ENCODE measurements at places on chromosomes 16 and 17.

GRCh38 chr16:65111306-65111705 lies 10.6 kb downstream of the CDH11 start:
- DNase-seq, result no peak

DNA sequence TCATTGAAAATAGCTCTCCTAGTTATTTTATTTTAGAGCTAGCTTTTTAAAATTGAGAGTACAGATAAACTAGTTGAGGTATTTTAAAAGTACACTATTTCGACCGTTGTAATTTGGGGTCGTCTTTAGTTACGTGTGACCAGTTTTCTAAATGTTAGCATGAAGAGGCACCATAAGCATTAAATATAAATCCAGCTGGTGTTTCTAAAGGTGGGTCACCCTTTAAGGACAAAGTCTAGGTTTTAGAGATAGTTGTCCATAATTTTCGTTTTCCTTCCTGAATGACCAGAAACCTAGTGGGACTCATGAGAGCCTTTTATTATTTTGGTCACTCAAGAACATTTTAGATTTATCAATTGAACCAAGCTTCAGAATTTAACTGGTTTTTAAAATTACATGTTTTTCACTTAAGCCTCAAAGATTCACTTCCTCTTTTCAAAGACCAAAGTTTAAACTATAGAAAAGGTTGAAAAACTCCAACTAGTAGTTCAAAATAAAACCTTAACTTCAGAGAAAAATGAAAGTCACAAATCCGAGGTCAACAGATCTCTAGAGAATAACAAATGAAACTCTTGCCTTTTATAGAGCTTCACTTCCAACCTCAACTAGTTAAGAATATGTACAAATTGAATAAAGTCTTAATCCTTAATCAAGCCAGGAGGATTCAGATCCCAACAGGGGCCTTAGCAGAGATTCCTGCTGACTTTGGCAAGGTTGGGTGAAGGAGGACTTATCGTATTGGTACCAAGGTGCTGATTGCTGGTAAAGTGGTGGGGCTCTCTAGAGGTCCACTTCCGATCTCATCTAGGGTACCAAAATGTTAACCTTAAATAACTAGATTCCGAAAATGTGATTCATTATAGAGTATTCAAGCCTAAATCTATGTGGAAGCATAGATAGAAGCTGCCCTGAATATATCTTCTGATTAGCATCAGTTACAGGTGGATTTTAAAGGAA lies 32.5 kb downstream of the PHKB start:
- DNase-seq, result no peak

DNA sequence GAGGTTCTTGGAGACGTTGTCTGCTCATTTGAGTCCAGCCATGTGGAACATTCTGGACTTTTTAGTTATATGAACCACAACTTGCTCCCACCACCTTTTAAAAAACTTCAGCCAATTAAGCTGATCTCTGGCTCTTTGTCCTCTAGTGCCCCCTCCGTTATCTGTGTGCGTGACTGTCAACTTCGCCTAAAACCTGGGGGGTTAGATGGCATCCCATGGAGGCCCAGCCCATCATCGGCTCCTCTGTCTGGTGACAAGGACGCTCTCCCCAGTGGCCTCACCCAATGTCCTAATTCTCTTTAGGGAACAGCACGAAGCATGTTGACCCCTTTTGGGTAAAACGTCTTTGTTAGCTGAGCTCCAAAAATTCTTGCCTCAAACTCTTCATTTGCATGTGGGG lies 341.0 kb upstream of the TNRC6C start:
- DNase-seq, result no peak

DNA sequence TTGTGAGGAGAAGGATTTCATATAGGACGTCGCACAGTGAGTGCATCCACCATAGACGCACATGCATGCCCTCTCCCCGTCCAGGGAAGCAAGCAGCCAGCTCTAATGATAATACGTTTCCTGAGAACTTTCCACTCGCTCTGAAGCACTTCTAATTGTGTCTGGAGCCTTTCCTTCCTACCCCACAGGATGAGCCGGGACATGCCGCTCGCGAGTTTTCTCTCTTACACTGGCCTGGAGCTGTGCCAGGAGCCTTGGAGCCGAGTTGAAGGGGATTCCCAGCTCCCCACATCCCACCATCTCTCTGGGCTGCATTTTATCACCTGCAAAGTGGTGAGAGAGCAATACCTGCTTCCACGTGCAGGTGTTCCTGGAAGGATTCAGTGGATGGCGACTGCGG lies 368.1 kb downstream of the C16orf95 start:
- no peak for DNase-seq

Data from IMR-90 (cell line).